IPS DF 19.7 (cell line): ENCODE measurements at places on chromosomes 4 and X.

DNA sequence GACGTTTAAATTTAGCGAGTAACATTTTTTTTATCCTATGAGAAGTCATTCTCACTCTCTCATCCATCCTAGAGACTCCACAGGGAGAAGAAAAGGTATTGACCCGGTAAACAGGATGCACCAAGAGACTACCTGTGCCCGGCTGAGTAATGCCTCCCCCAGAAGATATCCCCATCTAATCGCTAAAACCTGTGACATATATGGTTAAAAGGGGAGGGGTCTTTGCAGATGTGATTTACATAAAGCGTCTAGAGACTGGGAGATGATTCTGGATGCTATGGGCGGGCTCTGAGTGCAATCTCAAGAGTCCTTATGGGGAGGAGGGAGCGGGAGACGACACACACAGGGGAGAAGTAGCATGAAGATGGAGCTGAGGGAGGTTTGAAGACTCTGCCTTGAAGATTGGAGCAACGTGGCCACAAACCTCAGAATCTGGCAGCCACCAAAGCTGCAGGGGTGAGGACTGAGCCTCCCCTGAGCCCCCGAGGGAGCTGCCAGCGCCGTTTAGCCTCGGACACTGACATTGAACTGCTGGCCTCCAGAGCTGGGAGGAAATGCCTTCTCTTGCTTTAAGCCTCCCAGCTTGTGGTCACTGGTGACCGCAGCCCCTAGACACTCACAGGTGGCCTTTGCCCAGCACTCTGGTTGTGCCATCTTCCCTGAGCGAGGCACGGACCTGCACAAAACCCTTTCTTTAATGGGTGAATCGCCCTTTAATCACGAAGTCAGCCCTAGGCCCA is 11.2 kb downstream of the ABLIM2 start:
- peak; percentile 38 for DNase-seq

GRCh38 chrX:8103655-8104054 is 67.4 kb downstream of the VCX2 start:
- no peak for DNase-seq

DNA sequence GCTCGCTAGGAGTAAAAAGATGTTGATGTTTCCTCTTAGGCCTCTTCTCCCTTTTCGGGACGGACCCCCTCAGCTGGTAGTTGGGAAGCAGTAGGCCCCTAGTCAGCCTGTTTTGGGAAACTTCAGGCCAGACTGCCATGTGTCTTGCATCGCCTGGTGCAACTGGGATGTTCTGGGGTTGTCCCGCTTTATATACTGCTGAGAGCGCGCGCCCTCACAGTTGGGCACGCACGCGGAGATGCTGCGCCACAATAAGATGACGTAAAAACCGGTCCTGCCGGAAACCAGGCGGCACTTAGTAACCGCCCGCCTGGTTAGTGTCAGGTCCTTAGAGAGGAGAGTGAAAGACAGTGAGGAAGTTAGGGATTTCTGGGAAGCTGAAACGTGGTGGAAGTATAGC is 231.3 kb upstream of the CT83 start:
- no peak for DNase-seq

- no peak for DNase-seq
Observed at GRCh38 chrX:33207056-33207455, 4.3 kb downstream of the DMD start.

DNA sequence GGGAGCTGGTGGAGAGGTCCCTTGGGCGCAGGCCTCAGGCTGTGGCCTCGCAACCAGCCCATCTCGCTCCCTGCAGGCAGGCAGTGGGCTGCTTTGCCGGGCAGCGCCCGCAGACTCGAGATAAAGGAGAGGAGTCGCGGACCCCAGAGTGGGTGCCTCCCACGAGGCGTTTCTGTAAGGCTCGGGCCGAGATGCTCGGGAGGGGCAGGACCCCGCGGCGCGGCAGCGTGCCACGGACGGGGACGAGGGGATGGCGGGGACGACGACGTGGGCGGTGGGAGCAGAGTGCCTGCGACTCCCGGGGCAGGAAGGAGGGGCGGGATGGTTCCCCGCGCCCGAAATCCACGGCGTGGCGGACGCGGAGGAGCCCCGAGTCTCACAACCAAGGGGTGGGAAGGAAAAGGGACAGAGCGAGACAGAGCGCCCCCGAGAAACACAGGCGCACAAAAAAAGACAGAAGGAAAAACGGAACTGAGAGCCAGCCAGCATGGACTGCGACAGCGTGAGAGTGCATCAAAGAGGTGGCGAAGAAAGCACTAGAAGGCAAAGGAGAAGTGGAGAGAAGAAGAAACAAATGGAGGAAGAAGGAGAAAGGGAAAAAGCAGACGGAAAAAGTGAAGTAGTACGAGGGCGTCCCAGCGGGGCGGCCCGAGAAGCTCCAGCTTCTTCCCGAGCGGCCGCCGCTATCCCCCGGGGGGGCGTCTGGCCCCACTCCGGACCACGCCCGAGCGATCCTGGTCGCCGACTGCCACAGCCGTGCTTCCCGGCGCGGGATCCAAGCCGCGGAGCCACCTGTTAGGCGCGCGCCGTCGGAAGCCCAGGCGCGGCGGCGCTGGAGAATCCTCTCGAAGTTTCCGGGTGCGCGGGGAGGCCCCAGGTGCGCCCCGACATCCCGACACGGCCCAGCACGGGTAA is 1.5 kb downstream of the BEND4 start:
- DNase-seq = no peak

DNA sequence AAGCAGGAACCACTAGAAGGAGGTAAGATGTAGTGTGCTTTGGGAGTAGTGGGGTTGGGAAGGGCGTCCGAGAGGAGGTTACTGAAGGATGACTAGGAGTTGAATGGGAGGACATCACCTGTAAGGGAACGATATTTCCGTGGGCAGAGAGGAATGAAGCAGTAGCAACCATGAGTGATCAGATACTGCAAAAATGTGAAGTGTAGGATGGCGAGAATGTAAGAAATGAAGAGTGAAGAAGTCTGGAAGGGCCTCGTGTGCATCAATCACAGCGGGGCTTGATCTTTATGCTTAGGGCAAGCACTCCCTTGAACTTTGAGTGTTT is 594 bp downstream of the MSMO1 start:
- DNase-seq = no peak
